ENCODE measurements at places on chromosomes 2 and 18. TPM values are rescaled to one million over a fixed set of nuclear protein-coding genes. Genes with fewer than 3 reads are reported as not detected.
A peak's percentile ranks its signal among the peaks of the same experiment; 100 is the strongest.

- H3K27me3 ChIP-seq = no peaks in the 10 kb centered on the region
- DNase-seq = no peak
- H3K4me1 ChIP-seq = peaks cover 1% of the 10 kb centered on the region
- no peaks in the 10 kb centered on the region for H3K36me3 ChIP-seq
- H3K4me3 ChIP-seq = no peak overlapping the region
Observed at GRCh38 chr18:71831039-71831438, 713.1 kb downstream of the CBLN2 start.

- H3K27ac ChIP-seq = no peak overlapping the region
- H3K27me3 ChIP-seq = no peaks in the 10 kb centered on the region
- H3K36me3 ChIP-seq = peaks cover 14% of the 10 kb centered on the region
- DNase-seq = peak; percentile 69
Observed at GRCh38 chr2:54657664-54658083, 65.8 kb upstream of the EML6 start.

GRCh38 chr18:55786651-55787272 lies 198.8 kb upstream of the TCF4 start:
- no peak for DNase-seq
- no peaks in the 10 kb centered on the region for H3K36me3 ChIP-seq
- H3K27ac ChIP-seq = no peak overlapping the region

GRCh38 chr2:138455275-138455674 lies 46.3 kb upstream of the SPOPL start:
- no peak overlapping the region for H3K4me3 ChIP-seq
- no peaks in the 10 kb centered on the region for H3K36me3 ChIP-seq
- no peak for DNase-seq
- no peaks in the 10 kb centered on the region for H3K27me3 ChIP-seq

DNA sequence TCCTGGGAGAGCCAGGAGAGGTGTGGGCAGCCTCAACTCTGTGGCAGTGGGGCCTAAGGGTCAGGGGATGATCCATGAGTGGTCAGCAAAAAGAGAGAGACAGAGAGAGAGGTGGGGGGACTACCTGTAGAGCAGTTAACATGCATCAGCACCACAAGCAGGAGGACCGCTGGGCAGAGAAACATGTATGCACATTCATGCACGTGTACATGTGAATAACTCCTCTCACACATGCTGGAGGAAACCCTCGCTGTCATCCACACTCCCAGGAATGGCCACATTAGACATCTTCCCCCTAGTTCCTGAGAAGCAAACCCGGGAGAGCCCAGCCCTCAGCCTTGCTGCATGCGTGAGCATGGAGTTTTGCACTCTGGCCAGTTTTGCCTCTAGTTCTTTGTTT lies 166.1 kb downstream of the SMAD7 start:
- no peak overlapping the region for H3K4me3 ChIP-seq
- no peaks in the 10 kb centered on the region for H3K36me3 ChIP-seq

- DNase-seq = no peak
- H3K36me3 ChIP-seq = no peaks in the 10 kb centered on the region
- H3K27me3 ChIP-seq = no peaks in the 10 kb centered on the region
- H3K4me3 ChIP-seq = no peak overlapping the region
- no peaks in the 10 kb centered on the region for H3K4me1 ChIP-seq
- no peak overlapping the region for H3K27ac ChIP-seq
Observed at GRCh38 chr18:63067939-63068338, 251.6 kb downstream of the BCL2 start.

DNA sequence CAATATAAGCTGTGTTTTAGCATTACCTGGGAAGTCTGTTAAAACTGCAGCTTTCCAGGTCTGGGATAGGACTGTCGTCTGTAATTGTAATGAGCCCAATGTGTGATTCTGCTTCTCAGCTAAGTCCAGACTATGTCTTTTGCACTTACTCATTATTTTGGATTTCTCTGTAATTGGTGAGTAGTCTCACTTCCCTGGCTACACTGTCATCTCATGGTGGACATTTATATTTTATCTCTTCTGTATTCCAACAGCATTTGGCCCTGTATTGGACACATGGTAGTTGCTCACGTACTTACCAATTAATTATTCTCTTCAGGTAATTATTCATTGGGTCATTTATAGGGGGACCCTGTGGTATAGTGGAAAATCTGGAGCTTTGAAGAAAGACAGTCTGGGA lies 28.0 kb downstream of the LHCGR start:
- no peak for DNase-seq
- H3K36me3 ChIP-seq = no peaks in the 10 kb centered on the region
- H3K27me3 ChIP-seq = no peaks in the 10 kb centered on the region
- no peak overlapping the region for H3K4me3 ChIP-seq

GRCh38 chr2:147531269-147531668 lies 313.6 kb upstream of the ACVR2A start:
- H3K27ac ChIP-seq = no peak overlapping the region
- H3K27me3 ChIP-seq = no peaks in the 10 kb centered on the region
- H3K4me1 ChIP-seq = peaks cover 10% of the 10 kb centered on the region
- no peak overlapping the region for H3K4me3 ChIP-seq
- no peaks in the 10 kb centered on the region for H3K36me3 ChIP-seq
- no peak for DNase-seq

- no peak for DNase-seq
- H3K27ac ChIP-seq = no peak overlapping the region
- no peak overlapping the region for H3K4me3 ChIP-seq
- H3K27me3 ChIP-seq = no peaks in the 10 kb centered on the region
- no peaks in the 10 kb centered on the region for H3K36me3 ChIP-seq
Observed at GRCh38 chr2:55361465-55362189, 58.0 kb downstream of the CCDC88A start.

DNA sequence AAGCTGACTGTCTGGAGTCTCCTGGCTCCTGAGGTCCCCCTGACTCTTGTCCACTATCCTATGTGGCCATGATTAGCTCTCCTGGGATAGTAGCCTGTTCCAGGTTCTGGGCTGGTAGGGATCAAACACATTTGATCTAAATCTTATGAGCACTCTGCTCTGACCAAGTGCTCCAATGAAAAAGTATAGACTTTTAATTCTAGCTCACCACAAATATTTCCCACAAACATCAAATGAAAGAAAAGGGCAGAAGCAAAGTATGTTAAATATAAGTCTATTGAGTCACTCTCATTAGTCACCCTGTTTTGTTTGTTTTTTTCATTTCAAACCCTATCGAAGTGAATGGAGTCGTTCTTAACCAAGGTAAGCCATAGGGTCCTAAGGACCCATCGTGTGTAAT lies 39.7 kb upstream of the NEDD4L start:
- H3K4me1 ChIP-seq = no peaks in the 10 kb centered on the region
- no peak overlapping the region for H3K4me3 ChIP-seq
- H3K27ac ChIP-seq = no peak overlapping the region
- no peaks in the 10 kb centered on the region for H3K36me3 ChIP-seq

DNA sequence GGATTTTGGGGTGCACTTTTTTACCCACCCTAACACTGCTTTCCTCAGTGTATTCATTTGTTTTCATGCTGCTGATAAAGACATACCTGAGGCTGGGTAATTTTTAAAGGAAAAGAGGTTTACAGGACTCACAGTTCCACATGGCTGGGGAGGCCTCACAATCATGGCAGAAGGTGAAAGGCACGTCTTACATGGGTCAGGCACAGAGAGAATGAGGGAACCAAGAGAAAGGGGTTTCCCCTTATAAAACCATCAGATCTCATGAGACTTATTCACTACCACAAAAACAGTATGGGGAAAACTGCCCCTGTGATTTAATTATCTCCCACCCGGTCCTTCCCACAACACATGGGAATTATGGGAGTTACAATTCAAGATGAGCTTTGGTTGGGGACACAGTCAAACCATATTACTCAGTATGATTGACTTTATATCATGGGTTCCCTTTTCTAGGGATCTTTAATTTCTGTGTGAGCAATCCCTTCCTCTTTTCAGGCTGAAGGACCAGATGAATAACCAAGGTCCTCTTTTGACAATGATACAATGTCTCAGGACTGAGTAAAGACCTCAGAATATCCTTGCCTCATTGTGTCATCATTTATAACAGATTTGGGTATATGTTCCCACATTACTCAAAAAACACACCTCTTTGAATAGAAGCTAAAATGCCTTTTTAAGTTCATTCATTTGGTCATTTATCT lies 100.1 kb upstream of the TRIB2 start:
- H3K36me3 ChIP-seq = no peaks in the 10 kb centered on the region
- H3K4me3 ChIP-seq = no peak overlapping the region
- no peak for DNase-seq
- peaks cover 8% of the 10 kb centered on the region for H3K4me1 ChIP-seq
- H3K27ac ChIP-seq = no peak overlapping the region
- H3K27me3 ChIP-seq = no peaks in the 10 kb centered on the region

GRCh38 chr2:40316620-40317019 lies 135.3 kb downstream of the SLC8A1 start:
- H3K27me3 ChIP-seq = no peaks in the 10 kb centered on the region
- H3K27ac ChIP-seq = no peak overlapping the region
- peaks cover 6% of the 10 kb centered on the region for H3K36me3 ChIP-seq
- peaks cover 19% of the 10 kb centered on the region for H3K4me1 ChIP-seq

GRCh38 chr2:129267559-129267958 lies 711.9 kb upstream of the RAB6C start:
- no peaks in the 10 kb centered on the region for H3K4me1 ChIP-seq
- no peak overlapping the region for H3K4me3 ChIP-seq
- no peaks in the 10 kb centered on the region for H3K27me3 ChIP-seq
- DNase-seq = no peak
- no peak overlapping the region for H3K27ac ChIP-seq

DNA sequence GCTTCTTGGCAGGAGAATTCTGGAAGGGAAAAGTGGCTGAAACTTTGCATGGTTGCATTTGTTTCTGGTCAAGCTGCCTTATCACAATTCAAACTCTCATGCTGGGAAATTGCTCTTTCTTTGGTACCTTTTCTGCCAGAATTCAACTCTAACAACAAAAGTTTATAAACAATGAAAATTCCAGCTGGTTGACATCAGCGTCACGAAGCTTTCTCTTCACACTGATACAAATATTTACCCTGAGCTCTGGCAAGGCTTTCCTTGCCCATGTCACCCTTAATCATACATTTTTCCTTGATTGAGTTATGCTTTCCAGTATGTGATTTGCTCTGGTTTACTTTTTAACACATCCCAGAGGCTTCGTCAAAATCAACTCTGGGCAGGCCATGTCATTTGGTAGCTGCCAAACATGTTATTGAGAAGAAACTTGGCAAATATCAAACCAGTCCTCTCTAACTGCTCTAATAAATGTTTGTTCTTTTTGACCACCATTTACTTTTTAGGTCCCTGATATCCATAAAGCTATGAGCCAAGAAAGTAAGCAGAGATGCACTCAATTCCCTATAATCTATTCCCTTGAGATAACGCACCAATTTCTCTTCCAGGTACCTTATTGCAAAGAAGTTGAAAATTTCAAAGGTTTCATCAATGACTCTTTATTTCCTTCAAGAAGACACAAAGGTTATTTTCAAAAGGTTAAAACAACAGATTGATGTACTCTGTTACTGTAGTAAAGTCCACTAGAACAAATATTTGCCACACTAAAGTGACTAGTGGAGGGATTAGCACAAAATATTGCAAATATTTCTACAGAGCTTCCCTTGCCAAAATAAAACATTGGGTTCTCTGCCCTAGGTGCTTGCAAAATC lies 1241.1 kb upstream of the ZEB2 start:
- H3K4me3 ChIP-seq = no peak overlapping the region
- no peak overlapping the region for H3K27ac ChIP-seq
- DNase-seq = peak; percentile 5
- no peaks in the 10 kb centered on the region for H3K36me3 ChIP-seq
- no peaks in the 10 kb centered on the region for H3K27me3 ChIP-seq

DNA sequence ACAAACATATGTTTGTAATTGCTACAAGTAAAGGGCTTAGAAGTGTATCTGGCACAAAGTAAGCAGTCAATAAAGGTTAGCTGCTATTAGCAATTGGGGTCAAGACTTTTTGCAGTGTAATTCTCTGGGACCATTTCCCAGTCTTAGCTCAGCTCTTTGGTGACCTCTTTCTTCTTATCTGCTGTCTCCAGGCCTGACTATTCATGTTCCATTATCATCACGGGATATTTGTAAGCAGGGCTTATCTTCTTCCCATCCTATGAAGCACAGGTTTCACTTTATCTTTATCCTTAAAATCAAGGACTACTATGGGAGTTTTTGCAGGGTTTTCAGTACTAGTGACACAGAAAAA lies 131.7 kb downstream of the DOCK10 start:
- no peaks in the 10 kb centered on the region for H3K27me3 ChIP-seq
- peaks cover 26% of the 10 kb centered on the region for H3K4me1 ChIP-seq
- H3K4me3 ChIP-seq = no peak overlapping the region
- H3K36me3 ChIP-seq = no peaks in the 10 kb centered on the region
- no peak for DNase-seq

- DNase-seq = peak; percentile 17
- no peak overlapping the region for H3K27ac ChIP-seq
- H3K4me3 ChIP-seq = no peak overlapping the region
- no peaks in the 10 kb centered on the region for H3K36me3 ChIP-seq
- H3K4me1 ChIP-seq = peaks cover 10% of the 10 kb centered on the region
Observed at GRCh38 chr2:143160732-143161707, 31.8 kb downstream of the ARHGAP15 start.

DNA sequence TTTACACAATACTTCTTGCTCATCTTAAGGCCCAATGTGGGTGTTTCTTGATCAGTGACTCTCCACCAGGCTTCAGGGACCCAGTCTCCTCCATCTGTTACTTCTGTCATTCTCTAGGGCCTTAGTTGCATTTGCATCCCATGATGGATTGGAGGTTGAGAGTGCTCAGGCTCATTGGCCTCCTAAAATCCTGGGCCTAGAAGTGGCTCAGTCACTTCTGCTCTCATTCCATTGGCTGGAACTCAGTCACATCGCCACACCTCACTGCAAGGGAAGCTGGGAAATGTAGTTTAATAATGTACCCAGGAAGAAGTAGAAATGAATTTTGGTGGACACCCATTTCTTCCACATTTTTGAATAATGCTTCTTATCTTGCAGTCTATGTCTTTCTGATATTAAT lies 223.5 kb downstream of the HRH4 start:
- H3K27me3 ChIP-seq = no peaks in the 10 kb centered on the region
- DNase-seq = no peak
- H3K4me1 ChIP-seq = no peaks in the 10 kb centered on the region
- no peaks in the 10 kb centered on the region for H3K36me3 ChIP-seq

- no peaks in the 10 kb centered on the region for H3K27me3 ChIP-seq
- H3K4me3 ChIP-seq = no peak overlapping the region
- DNase-seq = no peak
- no peaks in the 10 kb centered on the region for H3K36me3 ChIP-seq
Observed at GRCh38 chr2:184689638-184690037, 91.3 kb downstream of the ZNF804A start.

- H3K27ac ChIP-seq = no peak overlapping the region
- no peak for DNase-seq
- no peaks in the 10 kb centered on the region for H3K27me3 ChIP-seq
- H3K4me3 ChIP-seq = no peak overlapping the region
- H3K36me3 ChIP-seq = no peaks in the 10 kb centered on the region
Observed at GRCh38 chr2:9303528-9304225, 97.1 kb downstream of the ASAP2 start.

Gene ASNSD1
- 61.3 TPM for total RNA-seq

Gene DPP4
- total RNA-seq = 0.49 TPM

Gene CCDC141
- 1.8 TPM for total RNA-seq

Gene IL36B
- total RNA-seq = not detected

Gene TUBA4B
- not detected for total RNA-seq

Gene ZDBF2
- total RNA-seq = 83.6 TPM

Gene FHL2
- total RNA-seq = 17.8 TPM

Gene RAMP1
- total RNA-seq = not detected

Gene RGPD3
- 0.07 TPM for total RNA-seq

Gene NEU2
- total RNA-seq = not detected

All from neural progenitor cell (in vitro differentiated cells).